Melanocyte of skin (primary cell): ENCODE measurements at places on chromosomes 4 and X. TPM values are rescaled to one million over a fixed set of nuclear protein-coding genes. Genes with fewer than 3 reads are reported as not detected.

The OTUD6A gene
- total RNA-seq = not detected in 2 replicates

The PNMA3 gene
- total RNA-seq = under 0.01 TPM in 1 of 2 replicates, not detected in the other

The UGT2B17 gene
- not detected in 2 replicates for total RNA-seq

The S100G gene
- total RNA-seq = not detected in 2 replicates

The VSIG1 gene
- not detected in 2 replicates for total RNA-seq

The SLC38A5 gene
- 0.67 and 2.2 TPM in 2 replicates for total RNA-seq

The SYTL4 gene
- total RNA-seq = 2.4 and 3.3 TPM in 2 replicates

The KLHL13 gene
- 3.5 and 7.7 TPM in 2 replicates for total RNA-seq

The MAGIX gene
- 1.1 and 1.7 TPM in 2 replicates for total RNA-seq

The FMR1NB gene
- not detected in 2 replicates for total RNA-seq

The PROM1 gene
- total RNA-seq = 1.00 and 2.3 TPM in 2 replicates

The VSIG4 gene
- total RNA-seq = not detected in 2 replicates

The TENM3 gene
- 28.3 and 56.6 TPM in 2 replicates for total RNA-seq

The RWDD4 gene
- 20.3 and 32.7 TPM in 2 replicates for total RNA-seq

The ASB5 gene
- not detected in 2 replicates for total RNA-seq

The KLB gene
- not detected in 2 replicates for total RNA-seq

The DRP2 gene
- total RNA-seq = 0.31 and 0.33 TPM in 2 replicates

The GAGE12F gene
- not detected in 2 replicates for total RNA-seq

The CFAP299 gene
- not detected in 2 replicates for total RNA-seq

The FGFBP2 gene
- total RNA-seq = 2.1 and 2.5 TPM in 2 replicates

The CENPVL2 gene
- total RNA-seq = 0.15 TPM in 1 of 2 replicates, not detected in the other

The CD38 gene
- 0.15 TPM in 1 of 2 replicates, not detected in the other for total RNA-seq

The FGFBP1 gene
- not detected in 2 replicates for total RNA-seq

The SRPX2 gene
- 7.3 and 11.0 TPM in 2 replicates for total RNA-seq

The TLR6 gene
- 5.0 and 12.2 TPM in 2 replicates for total RNA-seq

The PCSK1N gene
- 0.15 TPM in 1 of 2 replicates, not detected in the other for total RNA-seq

The RASGEF1B gene
- total RNA-seq = 1.1 and 1.3 TPM in 2 replicates

The NAA11 gene
- not detected in 2 replicates for total RNA-seq

The ZNF630 gene
- total RNA-seq = 0.15 and 0.33 TPM in 2 replicates

The TRAPPC11 gene
- total RNA-seq = 54.3 and 73.0 TPM in 2 replicates

The XKRX gene
- total RNA-seq = under 0.01 TPM in 1 of 2 replicates, not detected in the other

The FATE1 gene
- not detected in 2 replicates for total RNA-seq

The POU4F2 gene
- total RNA-seq = not detected in 2 replicates

The MAGEA6 gene
- not detected in 2 replicates for total RNA-seq

The PRSS12 gene
- total RNA-seq = 5.5 and 10.5 TPM in 2 replicates

The BRS3 gene
- total RNA-seq = not detected in 2 replicates

The CHRDL1 gene
- total RNA-seq = 1.1 TPM in 1 of 2 replicates, not detected in the other

The ANXA10 gene
- 0.36 TPM in 1 of 2 replicates, not detected in the other for total RNA-seq

The MID2 gene
- 4.5 and 21.4 TPM in 2 replicates for total RNA-seq

The RELL1 gene
- 55.9 and 59.1 TPM in 2 replicates for total RNA-seq

The HPSE gene
- total RNA-seq = 0.93 and 1.7 TPM in 2 replicates
